ENCODE measurements at places on chromosomes 4 and X.

GRCh38 chr4:8704632-8705031 is 112.1 kb downstream of the CPZ start:
- no peak for DNase-seq

GRCh38 chrX:153450949-153451277 is 5.1 kb upstream of the TREX2 start:
- DNase-seq, result no peak

DNA sequence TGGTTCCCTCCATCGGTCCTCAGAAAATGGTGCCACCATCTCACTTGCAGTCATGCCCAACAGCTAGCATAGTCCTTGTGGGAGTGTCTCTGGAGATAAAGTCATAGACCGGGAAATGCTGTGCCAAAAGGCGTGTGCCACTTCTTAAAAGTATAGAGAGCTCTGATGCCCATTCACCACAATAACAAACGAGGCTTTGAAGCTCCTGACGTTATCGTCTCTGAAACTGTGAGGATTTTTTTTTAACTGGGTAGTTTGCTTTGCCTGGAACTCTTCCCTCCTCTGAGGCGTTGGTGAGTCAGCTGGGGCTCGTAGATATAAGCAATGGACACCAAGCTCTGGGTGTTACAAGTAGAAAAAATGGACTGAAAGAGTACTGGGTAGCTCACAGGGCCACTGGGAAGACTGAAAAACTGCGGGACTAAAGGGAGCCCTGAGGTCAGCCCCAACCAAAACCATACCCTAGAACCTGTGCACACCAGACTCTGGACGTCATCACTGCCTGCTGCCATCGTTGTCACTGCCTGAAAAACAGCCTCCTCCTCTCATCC is 89.4 kb upstream of the TRIM2 start:
- peak; percentile 69 for DNase-seq

DNA sequence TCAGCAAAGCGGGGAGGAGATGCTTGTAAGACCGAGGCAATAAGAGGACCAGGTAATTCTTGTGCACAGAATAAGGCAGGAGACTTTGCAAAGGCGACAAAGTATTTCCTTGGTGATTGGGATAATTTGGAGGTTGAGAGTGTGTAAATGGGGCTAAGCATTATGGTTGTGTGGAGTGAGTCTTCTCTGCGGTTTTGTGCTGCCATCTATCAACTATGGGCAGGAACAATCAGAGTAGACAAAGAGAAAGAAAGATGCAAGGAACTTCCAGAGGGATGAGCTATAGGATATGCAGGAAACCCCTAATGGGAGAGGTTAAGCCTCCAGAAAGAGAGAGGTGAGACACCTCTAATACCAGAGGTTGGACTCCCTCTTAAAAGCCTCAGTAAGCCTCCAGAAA is 339.8 kb downstream of the PAPSS1 start:
- DNase-seq, result no peak

- DNase-seq, result no peak
Measured at GRCh38 chr4:128371001-128371777, 83.6 kb upstream of the PGRMC2 start.

DNA sequence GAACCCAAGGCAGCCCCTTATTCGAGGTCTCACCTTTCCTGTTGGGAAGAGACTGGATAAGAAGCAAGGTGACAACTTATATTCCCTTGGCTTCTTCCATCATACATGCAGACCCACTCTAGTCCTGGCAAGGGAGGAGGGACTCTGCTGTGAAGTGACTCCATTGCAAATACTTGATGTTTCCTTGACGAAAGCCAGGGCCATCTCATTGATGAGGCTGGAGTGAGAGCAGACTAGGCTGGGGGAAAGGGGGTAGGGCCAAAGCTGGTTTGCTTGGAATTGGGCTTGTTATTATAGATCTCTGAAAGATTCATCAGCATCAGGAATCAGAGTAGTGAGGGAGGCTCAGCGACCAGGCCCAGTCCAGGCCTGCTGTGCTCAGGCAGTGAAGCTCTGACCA is 2.3 kb upstream of the NHSL2 start:
- DNase-seq, result no peak

DNA sequence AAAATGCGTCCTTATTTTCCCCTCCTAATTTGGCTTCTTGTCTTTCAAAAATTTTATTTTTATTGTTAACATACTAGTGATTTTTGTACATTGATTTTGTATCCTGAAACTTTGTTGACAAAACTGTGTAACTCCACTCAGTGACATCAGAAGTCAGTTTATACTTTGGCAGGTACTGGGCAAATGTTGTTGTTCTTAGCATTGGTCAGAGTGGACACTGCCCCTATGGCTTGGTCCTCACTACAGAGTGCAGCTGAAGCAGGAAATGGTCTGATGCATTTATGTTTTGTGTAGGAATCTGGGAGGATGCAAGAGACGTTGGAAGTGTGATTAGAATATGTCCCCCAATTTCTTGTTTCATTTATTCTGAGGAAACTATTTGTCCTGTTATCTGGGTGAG is 205.5 kb upstream of the CENPE start:
- DNase-seq, result no peak

DNA sequence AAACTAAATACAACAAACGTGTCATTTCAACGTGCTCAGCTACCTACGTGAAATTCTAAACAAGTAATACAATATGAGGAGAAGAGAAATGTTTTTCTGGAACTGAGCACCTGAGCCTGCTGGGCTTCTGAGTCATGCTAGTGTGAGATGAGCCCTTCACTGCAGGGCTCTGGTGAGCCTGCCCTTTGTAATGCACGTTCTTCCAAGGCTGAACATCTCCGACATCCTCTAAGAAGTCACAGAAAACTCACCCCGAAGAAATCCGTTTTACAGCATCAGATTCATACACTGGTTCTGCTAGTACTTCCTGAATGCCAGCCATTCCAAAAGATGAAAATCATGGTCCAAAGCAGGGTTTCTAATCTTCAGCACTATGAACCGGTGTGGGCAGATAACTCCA is 157.1 kb downstream of the AMELX start:
- DNase-seq, result no peak

DNA sequence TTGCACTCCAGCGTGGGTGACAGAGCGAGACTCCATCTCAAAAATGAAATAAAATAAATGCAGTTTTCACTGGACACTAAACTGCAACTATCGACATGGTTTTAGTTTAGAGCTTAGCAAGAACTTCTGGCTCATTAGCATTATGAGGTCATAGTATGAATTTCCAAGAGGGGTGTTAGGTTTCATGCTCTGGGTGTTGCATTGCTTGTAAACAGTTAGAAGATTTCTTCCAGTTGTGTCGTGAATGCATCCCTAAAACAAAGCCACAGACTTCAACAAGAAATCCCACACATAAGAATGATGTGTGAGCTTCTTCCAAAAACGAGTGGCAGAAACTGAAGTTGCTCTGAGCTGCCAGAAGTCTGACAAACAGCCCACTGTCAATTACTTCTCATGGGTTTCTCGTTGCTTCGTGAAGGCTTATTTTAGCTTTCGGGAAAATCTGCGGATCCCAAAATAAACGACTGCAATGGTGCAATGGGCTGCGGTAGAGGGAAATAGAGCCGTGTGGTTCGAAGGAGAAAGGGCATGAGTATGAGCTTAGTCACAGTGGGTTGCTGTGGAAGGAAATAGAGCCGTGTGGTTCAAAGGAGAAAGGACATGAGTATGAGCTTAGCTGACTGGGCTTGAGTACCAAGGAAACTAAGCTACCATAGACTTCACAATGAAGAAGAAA is 354.9 kb downstream of the DHRSX start:
- DNase-seq, result no peak

Measured in CD4-positive, alpha-beta T cell treated with Interleukin-6 for 4 hours (primary cell).